Activated CD8-positive, alpha-beta T cell treated with anti-CD3 and anti-CD28 coated beads for 36 hours (primary cell): ENCODE measurements at places on chromosomes 13 and 19. TPM values are rescaled to one million over a fixed set of nuclear protein-coding genes. Genes with fewer than 3 reads are reported as not detected.

Gene FCER2
- total RNA-seq: 3.0 TPM

Gene ZFP36
- total RNA-seq: 74.6 TPM

Gene KLK12
- total RNA-seq: not detected

Gene DCT
- 0.07 TPM for total RNA-seq

Gene IRGC
- total RNA-seq: not detected

Gene SLC5A5
- total RNA-seq: 0.87 TPM

Gene RAB4B
- 39.7 TPM for total RNA-seq

Gene ZNF45
- 7.9 TPM for total RNA-seq

Gene MYDGF
- total RNA-seq: 62.1 TPM

Gene ALOX5AP
- 40.5 TPM for total RNA-seq

Gene KLF16
- total RNA-seq: 27.7 TPM

Gene GJB2
- 0.83 TPM for total RNA-seq

Gene ONECUT3
- total RNA-seq: not detected

Gene SLAIN1
- 26.5 TPM for total RNA-seq

Gene EHD2
- 1.4 TPM for total RNA-seq

Gene TLE2
- 2.8 TPM for total RNA-seq

Gene LGALS7B
- not detected for total RNA-seq

Gene GSX1
- not detected for total RNA-seq

Gene CALR3
- total RNA-seq: not detected

Gene PET100
- 71.8 TPM for total RNA-seq

Gene SLC8A2
- total RNA-seq: 0.43 TPM
